WTC11 (cell line): ENCODE measurements at places on chromosomes 12 and 14.

- DNase-seq = no peak
Observed at GRCh38 chr12:50960130-50960529, 7.8 kb downstream of the HIGD1C start.

- peak; percentile 78 for DNase-seq
Observed at GRCh38 chr12:108611884-108612415, 14.1 kb upstream of the TMEM119 start.

DNA sequence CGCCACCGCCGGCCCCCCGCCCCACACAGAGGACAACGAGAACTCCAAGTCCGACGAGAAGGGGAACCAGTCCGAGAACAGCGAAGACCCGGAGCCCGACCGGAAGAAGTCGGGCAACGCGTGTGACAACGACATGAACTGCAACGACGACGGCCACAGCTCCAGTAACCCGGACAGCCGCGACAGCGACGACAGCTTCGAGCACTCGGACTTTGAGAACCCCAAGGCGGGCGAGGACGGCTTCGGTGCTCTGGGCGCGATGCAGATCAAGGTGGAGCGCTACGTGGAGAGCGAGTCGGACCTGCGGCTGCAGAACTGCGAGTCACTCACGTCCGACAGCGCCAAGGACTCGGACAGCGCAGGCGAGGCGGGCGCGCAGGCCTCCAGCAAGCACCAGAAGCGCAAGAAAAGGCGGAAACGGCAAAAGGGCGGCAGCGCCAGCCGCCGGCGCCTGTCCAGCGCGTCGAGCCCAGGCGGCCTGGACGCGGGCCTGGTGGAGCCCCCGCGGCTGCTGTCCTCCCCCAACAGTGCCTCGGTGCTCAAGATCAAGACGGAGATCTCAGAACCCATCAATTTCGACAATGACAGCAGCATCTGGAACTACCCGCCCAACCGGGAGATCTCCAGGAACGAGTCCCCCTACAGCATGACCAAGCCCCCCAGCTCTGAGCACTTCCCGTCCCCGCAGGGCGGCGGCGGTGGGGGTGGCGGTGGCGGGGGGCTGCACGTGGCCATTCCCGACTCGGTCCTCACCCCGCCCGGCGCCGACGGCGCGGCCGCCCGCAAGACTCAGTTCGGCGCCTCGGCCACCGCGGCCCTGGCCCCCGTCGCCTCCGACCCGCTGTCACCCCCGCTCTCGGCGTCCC lies 150.9 kb downstream of the EGLN3 start:
- peak; percentile 13 for DNase-seq

- no peak for DNase-seq
Observed at GRCh38 chr14:80560800-80561657, 349.7 kb upstream of the DIO2 start.

DNA sequence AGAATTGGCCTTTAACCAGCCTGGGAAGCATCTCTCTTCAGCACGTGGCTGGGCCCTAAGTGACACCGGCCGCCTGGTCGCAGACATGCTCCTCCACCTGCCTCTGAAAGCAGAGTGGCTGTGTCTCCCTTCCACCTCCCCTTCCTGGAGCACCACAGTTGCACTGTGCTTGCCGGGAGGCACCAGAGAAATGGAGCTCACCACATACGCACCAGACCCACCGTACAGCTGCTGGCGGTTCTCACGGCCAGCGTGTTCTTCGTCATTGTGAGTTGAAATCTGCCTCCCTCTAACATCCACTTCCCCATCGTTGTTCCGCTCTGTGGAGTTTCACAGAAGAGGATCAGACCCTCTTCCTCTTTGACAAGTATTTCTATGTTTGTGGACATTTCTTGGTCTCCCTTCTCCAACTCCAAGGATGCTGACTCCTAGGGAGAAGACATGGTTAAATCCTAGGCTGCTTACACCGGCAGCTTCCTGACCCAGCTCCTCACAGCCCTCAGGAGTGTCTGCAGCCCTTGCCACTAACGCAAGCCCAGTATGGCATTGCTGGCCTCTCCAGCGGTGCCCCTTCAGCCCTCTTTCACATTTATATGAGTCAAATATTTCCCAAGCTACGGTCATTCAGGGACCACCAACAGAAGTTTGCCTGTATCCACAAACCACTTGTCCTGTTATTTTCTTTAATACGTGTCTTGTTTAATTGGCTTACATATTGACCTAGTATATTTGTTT lies 11.5 kb upstream of the KRT5 start:
- DNase-seq = no peak

- DNase-seq = no peak
Observed at GRCh38 chr14:99726538-99727095, 42.5 kb downstream of the CYP46A1 start.

DNA sequence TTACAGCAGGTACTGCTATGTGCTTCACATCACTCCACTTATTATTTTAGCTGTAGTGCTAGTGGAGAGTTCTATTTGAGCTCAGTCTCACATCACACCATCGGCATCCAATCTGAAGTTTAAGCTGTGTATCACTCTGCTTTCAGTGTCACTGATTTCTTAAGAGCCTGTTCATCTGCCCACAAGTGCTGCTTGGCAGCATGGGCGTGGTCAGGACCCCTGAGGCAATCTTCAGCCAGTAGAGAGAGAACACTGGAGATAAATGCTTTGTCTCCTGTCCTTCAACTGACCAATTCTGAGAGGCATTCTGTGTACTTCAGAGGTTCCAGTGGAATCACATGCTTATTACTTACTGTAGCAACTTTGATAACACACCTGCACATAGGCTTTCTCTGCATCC lies 728.8 kb downstream of the RPS29 start:
- no peak for DNase-seq

DNA sequence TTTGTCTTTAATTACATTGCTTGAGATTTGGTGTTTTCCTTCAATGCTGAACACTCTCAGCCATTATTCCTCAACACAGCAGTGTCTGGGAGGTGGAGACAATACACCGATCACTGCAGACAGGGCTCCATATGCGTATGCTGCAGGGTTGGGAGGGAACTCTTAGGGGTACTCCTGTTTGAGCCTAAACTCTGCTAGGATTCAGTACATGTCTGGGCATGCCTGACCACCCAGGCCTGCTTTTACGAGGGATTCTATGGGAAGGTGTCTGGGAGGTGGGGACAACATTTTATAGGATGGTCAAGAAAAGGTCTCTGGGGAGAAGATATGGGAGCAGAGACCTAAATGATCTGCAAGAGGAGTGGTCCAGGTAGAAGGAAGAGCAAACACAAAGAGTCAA lies 34.3 kb downstream of the DHRS2 start:
- DNase-seq = no peak

DNA sequence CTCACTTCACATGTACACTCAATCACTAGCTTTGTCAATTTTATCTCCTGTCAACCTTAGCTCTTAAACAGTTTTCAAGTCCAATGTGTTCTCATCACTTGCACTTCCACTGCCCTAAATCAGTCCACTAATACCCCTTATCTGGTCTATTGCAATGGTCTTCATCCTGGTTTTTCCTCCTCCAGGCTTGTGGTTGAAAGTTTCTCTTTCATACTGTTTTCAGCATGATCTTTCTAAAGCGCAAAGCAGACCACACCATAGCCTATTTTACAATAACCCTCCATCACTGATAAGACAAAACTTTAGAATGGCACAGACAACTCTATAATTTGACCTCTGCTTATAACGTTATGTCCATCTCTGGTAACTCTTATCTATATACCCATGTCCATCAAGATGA lies 62.0 kb upstream of the DDHD1 start:
- DNase-seq = no peak

DNA sequence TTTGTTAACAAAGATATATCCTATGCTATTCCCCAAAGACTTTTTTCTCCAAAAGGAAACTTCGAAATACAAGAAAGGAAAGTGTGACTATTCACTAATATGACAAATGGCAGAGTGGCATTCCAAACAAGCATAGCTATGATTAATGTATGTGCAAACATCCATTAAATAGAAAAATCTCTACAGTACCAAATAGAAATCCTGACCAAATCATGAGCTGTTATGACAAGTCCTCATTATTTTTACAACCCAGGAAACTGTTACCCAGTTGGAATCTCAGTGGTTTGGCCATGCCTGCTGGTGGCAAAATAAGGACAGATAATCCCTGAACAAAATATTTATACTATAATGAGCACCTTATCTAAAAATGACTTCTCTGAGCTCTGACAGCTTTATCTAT lies 202.1 kb downstream of the SEC23A start:
- DNase-seq = no peak

DNA sequence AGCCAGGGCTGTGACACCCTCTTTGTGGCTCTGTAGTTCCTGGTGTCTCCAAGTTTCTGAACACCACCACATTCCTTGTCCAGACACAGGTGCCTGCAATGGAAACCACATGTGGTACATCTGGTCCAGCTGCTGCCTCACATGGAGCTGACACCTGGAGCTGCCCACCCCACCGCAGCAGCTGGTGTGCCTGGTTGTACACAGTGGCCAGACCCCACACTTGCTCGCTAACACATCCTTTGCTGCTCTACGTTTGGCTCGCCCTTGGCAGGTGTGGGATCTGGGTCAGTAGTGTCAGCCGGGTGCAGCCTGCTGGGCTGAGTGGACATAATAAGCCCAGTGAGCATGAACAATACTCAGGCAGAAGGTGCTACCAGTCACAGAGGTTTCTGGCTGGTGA lies 198.9 kb downstream of the ADGRD1 start:
- no peak for DNase-seq

DNA sequence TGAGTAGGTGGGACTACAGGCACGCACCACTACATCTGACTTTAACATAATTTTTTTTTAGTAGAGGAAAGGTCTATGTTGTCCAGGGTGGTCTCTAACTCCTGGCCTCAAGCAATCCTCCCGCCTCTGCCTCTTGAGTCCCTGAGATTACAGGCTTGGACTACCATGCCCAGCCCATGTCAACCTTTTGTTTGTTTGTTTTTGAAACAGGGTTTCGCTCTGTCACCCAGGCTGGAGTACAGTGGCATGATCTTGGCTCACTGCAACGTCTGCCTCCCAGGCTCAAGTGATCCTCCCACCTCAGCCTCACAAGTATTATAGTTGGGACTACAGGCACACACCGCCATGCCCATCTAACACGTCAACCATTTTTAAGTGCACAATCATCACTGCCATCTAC lies 29.2 kb downstream of the PITPNM2 start:
- DNase-seq = no peak

DNA sequence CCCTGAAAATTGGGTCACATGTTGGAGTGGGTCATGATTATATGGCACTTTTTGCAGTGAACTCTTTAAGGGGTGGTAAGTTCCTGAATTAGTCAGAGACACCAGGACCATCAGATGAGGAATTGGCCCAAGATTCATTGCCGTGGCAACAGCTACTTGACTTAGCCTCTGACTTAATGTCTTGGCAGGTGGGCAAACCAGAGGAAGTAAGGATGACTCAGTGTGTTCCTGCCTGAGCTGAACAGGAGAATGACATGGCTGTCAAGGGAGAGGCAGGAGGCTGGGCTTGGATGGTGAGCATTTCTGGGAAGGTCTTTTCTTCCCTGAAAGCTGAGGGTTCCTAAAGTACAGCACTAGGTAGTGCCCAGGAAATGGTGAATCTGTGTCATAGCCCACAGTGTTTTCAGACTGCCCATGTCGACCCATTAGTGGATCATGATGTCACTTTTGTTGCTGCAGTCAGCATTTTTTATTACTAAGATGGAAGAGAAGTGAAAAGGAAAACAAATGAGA lies 170.1 kb upstream of the PWP1 start:
- DNase-seq = no peak

DNA sequence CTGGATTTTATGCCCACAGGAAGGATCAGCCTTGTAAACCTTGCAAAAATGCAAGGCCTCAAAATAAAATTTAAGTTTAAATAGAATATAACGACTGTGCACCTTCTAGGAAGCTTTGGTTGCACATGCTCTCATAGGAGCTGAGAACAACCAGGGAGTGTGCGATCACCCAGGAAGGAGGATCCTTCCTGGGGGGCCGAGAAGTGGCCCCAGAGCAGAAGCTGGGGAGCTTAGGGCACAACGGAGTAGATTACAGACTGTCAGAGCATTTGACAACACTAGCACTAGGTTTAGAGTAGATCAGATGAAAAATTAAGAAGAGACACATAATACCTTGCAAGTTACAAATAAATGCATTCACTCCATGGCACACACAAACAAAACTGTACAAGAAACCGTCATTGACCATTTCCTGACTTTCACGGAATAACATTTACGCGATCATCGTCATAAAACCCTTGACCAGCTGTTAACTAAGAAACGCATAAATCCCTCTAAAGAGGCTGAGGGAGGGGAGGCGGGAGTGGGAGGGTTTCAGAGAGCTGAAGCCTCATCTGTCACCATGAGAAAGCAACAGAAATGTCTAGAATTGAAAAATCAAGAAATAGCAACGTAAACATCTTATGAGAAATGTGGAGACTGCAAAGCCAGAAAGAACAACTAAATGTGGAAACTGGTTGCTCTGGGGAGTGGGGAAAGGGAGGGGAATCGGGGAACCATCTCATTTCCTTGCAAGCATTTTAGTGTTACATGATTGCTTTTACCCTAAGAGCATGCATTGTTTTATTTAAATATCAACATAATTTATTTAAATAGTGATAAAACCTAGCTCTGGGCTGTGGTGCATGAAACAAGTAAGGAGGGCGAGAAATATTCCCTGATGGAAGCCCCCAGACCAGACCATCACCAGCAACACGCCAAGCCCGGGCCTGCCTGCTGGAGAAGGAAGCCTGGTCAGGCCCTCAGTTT lies 13.1 kb upstream of the CCDC85C start:
- DNase-seq = no peak

DNA sequence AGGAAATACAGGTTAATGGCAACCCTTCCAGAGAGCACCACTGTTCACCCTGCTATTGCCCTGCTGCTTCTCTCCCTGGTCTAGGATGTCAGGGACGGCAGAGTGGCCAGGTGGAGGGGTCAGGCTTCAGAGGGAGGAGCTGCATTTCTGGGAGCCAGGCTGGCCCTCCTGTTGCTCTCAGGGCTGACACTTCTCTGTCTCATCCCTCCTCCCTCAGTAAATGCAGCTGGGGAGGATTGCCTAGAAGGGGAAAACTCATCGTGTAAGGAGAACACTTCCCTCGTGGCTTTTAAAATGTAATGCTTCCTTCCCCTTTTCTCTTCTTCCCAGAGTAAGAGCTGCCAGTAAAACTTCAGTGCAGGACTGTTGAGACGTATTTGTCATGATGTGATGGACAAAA lies 20.8 kb downstream of the SUSD6 start:
- DNase-seq = no peak

DNA sequence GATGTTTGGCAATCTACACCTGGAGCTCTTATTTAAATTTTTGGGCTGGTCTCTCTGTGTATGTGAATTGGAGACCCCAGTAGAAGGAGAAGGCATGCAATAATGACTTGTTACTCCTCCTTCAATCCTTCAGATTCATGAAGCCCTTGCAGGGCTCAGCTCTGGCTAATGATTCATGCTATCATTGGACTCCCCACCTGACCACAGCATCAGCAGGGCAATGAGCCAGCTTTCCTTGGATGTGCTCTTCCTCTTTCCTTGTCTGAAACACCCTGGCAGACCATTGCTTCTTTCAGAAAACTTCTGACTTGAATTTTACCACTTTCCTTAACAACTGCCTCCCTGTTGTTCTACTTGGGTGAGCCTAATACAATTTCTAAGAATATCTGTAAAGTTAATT lies 1019.2 kb downstream of the AACS start:
- no peak for DNase-seq

- DNase-seq = peak; percentile 86
Observed at GRCh38 chr12:54220092-54220557, 31.3 kb upstream of the SMUG1 start.
